Astrocyte of the cerebellum (primary cell): ENCODE measurements at places on chromosomes 4 and X.

DNA sequence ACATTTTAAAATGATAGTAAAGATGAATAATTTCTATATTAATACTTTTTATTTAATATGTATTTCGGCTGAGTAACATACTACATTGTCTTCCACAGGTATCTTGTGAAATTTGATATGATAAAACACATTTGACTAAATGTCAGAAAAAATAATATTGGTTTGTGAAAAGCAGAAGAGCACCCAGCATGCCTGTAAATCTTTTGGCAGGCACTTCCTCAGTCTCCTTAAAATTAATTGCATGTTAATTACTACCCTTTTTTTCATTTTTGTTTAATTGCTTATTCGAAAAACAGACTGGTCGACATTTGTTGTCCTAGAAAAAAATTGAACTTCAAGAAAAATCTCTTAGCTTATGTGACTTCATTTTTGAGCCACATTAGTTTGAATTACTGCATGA, 40.6 kb downstream of the CLCN3 start:
- DNase-seq: no peak

DNA sequence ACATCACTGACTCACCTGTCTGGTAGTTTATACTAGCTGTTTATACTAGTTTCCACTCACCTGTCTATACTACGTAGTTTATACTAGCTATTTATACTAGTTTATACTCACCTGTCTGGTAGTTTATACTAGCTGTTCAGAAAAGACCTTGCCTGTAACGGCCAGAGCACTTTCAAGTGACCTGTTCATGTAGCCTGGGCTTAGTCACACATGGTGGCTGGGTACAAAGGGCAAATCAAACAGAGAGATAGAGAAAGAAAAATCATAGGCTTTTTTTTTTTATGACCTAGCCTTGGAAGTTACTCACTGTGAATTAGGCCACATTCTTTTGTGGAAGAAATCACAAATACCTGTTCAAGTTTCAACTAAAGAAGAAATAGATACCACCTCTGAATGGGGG, 30.7 kb upstream of the SPANXN4 start:
- DNase-seq: no peak

GRCh38 chr4:25030277-25031076, at the start of gene LGI2:
TSS of gene LGI2 (minus strand) at chr4:25030946. CDS start at chr4:25030693, 253 bp downstream.
- no peak for DNase-seq

GRCh38 chr4:3236326-3236878, 12.6 kb upstream of the MSANTD1 start:
- DNase-seq: no peak

GRCh38 chr4:106587558-106587957, 219.0 kb upstream of the GIMD1 start:
- DNase-seq: peak; percentile 81

DNA sequence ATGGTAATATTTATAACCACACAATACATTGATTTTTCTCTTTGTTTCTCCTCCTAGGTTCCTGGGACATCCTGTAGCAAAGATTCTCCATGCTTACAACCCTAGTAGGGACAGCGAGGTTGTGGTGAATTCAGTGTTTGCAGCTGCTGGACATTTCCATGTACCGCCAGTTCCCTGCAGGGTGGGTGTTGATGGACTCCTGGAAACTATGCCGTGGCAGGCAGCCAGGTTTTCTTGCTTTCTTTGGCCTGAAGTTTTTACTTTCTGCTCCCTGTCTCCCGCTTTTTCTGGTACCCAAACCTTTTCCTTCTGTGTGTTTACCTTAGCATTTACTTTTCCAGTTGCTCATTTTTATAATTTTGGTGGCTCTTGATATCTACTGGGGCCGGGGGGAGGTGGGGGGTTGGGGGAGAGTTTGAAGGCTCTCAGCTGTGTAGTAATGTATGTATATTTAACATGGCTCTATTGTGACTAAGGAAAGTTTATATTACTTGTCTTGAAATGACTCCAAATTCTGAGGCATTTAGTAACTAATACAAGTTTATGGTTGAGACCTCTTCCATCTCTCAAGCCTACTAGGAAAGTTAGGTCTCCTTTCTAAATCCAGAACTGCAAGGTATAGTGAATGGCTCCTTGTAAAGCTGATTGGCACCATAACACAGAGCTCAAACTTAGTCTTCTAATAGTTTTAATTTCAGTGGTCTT, 89.7 kb downstream of the TMEM131L start:
- DNase-seq: peak; percentile 91

GRCh38 chr4:143558286-143558685, 44.8 kb downstream of the SMARCA5 start:
- DNase-seq: no peak

- DNase-seq: no peak
Measured at GRCh38 chr4:74205046-74205445, 47.1 kb downstream of the MTHFD2L start.

GRCh38 chr4:2402048-2402842, 16.2 kb downstream of the ZFYVE28 start:
- no peak for DNase-seq

DNA sequence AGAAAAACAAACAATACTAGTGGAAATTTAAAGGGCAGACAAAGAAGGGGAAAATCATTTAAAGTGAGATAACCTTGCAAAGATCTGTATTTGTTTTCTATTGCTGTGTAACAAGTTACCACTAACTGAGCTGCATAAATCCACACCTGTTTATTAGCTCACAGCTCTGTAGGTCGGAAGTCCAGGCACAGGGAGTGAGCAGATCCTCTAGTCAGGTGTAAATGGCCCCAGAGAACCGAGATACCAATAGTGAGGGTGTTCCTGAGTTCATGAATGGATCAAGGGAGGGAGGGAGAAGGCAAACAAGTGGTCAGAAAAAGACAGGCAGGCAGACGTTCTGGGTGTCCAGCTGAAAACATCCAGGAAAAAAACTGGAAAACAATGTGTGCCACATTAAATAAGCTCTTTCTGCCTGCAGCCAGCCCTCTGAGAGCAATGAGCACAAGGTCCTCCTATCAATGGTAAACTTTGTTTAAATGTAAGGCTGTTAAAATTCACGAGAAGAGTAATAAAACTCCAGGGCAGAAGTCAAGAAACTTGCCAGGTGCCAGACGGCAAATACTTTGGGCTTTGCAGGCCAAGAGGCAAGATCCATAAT, 25.0 kb downstream of the ADGRA3 start:
- no peak for DNase-seq

GRCh38 chr4:123266221-123266620, 130.4 kb upstream of the SPRY1 start:
- no peak for DNase-seq

- no peak for DNase-seq
Measured at GRCh38 chr4:73421708-73422457, 14.1 kb upstream of the AFP start.

- DNase-seq: no peak
Measured at GRCh38 chrX:13005661-13006473, 31.0 kb downstream of the TMSB4X start.
